ENCODE measurements at places on chromosomes 11 and 22.

- DNase-seq, result no peak
Measured at GRCh38 chr11:71268706-71269321, 16.4 kb upstream of the SHANK2 start.

GRCh38 chr11:19673924-19674729, 38.5 kb upstream of the NAV2 start:
- no peak for DNase-seq

GRCh38 chr11:131070365-131070764, 154.1 kb upstream of the SNX19 start:
- no peak for DNase-seq

DNA sequence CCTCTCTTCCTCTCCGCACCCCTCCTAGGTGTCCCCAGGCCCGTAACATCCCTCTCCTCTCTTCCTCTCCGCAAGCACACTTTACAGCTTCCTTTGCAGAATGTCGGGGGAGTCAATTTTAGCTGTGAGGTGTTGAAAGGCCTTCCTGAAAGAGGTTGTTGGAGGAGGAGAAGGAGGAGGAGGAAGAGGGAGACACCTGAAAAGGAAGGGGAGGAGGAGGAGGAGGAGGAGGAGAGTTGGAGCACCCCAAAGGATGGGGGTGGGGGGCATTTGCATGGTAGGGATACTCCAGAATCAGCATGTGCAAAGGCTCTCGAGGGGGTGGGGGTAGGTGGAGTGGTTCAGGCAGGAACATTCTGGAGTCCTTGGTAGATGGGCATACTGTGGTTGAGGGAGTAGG, 1045.1 kb downstream of the TBC1D22A start:
- DNase-seq, result no peak

DNA sequence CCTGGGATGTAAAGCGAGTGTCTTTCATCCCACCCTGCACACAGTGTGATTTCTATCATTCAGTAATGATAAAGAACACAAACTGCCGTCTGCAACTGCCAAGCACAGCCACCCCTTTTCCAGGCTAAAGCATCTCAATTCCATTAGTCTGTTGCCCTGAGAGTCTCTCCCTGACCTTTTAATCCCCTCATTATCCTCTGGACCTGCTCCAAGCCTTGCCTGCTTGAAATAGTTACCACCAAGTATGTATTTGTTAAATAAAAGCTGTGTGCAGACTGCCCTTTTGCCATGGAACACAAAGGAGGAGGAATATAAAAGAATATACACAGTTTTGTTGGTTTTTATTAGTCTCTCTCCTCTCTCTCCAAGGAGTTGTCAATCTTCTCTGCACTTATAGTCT, 13.0 kb downstream of the GRAP2 start:
- DNase-seq, result no peak

DNA sequence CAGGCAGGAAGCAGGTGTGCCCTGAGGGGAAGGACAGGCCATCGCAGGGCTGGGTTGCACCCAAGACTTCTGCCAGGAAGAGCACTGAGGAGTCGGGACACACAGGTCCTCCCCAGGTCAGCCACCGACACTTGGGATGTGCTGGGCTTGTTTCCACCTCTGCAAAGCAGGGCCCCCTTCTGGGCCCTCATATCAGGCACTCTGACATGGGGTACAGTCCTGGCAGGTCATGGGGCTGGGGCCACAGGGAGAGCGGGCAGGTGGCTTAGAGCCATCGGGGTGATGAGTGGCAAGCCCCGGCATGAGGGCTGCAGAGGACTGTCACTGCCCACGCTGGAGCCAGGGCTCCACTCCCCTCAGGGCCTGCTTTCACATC, 7.9 kb upstream of the ADORA2A start:
- DNase-seq, result no peak

DNA sequence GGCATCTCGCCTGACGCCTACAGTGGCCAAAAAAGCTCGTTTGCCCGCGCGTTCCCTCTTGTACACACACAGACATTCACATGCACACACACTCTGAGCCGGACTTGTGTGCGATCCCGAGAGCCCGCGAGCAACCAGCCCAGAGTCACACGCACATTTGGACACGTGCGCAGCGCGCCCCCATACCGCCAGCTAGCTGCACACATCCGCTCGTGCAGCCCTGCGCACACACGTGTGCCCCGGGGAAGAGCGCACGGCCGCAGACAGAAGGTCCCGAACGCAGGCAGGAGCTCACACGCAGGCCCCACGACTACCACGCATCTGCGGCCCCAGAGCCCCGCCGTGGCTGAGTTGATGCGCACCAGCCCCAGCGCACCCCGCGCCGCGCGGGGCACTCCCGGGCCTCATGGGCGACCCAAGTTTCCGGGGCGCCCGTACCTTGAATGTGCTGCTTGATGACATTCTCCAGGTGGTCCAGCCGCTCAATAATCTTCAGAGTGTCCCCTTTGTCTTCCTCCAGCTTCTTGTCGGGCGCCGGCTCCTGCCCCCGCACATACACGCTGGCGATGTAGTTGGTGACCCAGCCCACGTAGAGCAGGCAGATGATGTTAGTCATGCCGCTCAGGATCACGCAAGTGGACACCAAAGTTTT, 758 bp downstream of the GALNT18 start:
- no peak for DNase-seq

- no peak for DNase-seq
Measured at GRCh38 chr22:50522806-50523438, 2.5 kb downstream of the SCO2 start.

DNA sequence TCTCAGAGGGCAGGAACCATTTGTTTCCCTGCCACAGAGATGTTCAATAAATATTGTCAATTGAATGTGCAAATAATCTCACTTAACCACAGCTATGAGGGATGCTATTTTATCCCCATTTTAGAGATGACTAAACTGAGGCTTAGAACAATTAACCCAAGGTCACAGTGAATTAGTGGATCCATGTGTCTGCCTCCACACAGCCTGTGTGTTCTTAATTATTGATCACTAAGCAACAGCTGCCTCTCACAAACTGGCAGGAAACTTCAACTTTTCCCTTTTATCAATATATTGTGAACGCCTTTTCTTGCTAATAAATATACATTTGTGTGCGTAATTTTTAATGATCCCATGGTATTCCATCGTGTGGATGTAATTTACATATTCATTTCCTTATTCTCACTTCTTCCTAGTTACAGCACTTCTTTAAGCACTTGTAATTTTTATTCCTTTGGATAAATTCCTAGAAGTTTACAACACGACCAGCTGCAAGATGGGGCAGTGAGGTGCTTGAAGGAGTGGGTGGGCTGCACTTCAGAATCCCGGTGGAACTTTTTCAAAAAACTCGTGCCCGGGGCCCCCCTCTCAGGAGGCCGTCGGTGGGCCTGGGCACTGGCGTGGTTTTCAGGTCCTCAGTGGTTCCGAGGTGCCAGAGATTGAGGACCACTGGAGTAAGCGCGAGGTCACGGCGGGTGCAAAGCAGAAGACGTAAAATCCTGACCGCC, 915 bp upstream of the SREBF2 start:
- DNase-seq, result peak; percentile 10

GRCh38 chr11:98545544-98546175, 475.1 kb upstream of the CNTN5 start:
- DNase-seq, result no peak

DNA sequence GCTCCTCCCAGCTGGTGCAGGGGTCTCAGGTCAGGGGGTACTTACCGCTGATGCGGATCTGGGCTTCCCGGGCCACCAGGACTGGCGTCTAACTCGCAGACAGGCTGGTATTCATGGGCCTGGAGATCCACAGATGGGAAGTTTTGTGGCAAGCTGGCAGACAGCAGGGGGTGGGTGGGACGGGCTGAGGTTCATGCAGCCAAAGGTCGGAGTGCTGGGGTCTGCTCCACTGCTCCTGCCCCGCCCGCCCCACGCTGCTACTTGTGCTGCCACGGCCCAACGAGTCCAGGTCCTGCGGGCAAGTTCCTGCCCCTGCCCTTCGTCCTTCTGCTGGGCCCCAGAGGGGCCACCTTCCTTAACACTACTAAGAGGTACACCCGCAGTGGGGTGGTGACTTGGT, 3.1 kb downstream of the ACY3 start:
- no peak for DNase-seq

DNA sequence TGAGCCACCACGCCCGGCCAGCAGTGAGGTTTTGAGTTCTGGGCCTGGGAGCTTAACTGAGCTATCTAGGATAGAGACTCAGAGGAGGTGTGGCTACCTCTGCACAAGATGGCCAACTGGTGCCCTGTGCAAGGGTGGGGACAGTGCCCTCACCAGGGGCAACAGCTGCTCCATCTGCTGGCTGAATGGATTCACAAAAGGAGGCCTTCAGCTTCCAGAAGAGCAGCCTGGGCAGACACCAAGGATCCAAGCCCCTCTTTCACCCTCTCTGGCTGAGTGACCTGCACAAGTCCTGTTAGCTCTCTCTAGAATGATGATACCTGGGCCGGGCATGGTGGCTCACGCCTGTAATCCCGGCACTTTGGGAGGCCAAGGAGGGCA, 33.5 kb upstream of the BAIAP2L2 start:
- DNase-seq, result no peak

GRCh38 chr11:66115638-66116301, 45.7 kb downstream of the PACS1 start:
- no peak for DNase-seq

- no peak for DNase-seq
Measured at GRCh38 chr22:35684270-35684700, 33.4 kb upstream of the APOL5 start.

GRCh38 chr11:76604081-76604625, 66.4 kb downstream of the LRRC32 start:
- no peak for DNase-seq

DNA sequence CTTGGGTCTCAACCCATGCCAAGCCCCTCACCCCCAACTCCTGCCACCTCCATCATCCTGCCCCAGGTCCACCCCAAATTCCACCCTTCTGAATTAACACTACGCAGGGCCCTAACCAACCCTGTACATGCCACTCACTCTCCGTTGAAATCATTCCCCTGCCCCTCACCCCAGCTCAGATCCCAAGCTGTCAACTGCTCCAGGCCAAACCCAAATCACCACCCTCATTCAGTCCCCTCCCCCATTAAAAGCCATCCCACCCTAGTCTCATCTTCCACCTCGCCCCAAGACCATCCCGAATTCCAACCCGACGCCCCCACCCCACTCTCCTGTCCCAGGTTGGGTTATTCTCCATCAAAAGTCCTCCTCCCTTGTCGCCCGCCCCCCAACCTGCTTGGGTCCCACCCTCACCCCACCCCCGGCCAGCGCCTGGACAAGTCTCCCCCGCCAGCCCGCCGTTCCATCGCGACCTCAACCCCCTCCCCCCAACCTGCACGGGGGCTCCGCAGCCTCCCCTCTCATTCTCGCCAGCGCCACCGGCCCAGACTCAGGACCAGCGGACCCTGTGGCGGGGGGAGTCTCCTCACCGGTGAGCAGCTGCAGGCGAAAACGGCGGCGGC, 466 bp downstream of the FAM168A start:
- no peak for DNase-seq

GRCh38 chr11:118608360-118609227, 1.2 kb downstream of the PHLDB1 start:
- DNase-seq, result no peak

GRCh38 chr22:32226326-32227104, 21.6 kb upstream of the RFPL2 start:
- DNase-seq, result no peak

GRCh38 chr11:72932132-72932570, 117.9 kb downstream of the ATG16L2 start:
- no peak for DNase-seq

DNA sequence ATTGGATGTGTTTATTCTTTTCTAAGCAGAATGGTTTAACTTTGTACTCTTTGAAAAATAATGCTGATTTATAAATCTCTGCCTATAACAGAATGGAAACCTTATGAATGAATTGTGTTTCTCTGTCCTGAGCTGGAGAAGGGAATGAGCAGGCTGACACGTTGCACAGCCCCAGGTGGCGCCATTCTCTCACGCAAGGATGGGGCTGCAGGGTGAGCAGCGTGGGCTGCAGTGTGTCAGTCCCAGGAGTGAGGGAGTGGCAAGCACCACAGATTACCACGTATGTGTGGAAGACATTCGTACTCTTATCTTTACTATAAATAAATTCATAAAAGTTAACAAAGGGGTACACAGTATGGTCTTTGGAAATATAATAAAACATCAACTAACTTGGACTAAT, 33.4 kb downstream of the FDX1 start:
- no peak for DNase-seq

DNA sequence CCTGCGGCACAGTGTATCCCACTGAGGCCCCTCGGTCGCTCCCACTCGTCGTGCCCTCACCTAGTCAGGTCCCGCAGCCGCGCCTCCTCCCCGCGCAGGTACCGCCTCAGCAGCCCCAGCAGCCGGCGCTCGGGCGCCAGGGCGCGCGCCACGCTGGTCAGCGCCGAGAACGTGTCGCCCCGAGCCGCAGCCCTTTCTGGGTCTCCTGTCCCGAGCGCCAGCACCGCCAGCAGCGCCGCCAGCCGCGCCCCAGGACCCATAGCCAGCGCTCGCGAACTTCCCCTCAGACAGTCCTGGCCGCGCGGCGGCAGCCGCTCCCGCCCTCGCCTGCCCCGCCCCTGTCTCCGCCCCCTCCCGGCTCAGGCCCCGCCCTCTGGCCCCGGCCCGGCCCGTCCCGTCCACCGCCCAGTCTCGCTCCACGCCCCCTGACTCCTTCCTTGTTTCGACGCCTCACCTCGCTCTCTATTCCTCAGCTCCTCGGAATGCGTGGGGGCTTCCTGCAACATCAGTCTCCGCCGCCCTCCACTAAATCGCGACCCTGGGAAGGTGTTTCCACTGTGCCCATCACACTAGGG, at the start of gene P4HA3:
Gene P4HA3, minus strand, starts transcription at position 289 of the 575 bp plus-strand sequence. Its CDS starts 29 bp downstream, at position 260.
- DNase-seq, result no peak

- no peak for DNase-seq
Measured at GRCh38 chr22:17772958-17773605, 1.2 kb downstream of the BID start.

DNA sequence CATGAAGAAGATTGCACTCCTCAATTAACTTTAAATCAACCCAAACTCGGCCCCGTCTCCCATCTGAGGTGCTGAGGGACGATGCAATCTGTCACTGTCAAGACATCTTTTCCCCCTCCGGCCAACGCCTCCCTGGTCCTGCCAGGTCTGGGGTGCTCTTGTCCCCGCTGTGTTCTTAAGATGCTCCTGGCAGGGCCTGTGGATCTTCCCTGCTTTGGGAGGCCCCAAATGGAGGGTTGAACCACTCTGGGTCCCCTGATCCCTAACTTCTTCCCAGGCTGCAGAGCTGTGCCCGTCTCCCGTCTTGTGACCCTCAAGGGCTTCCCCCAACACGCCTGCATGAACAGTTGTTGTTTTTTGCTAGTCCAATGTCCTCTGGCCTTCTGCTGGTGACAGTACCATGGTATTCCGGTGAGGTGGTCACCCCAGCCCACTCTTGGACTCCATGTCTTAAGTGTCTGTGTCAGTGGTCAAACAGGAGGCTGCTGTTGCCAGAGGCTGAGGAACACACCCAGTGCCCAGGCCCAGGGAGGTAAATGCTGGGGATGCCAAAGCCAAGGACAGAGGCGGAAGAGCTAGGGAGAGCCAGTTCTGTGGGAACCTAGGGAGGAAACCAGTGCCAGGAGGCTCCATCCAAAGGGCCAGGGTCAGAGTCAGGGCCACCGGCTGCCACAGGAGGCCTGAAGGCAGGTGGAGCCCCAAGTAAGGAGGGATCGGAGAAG, 70.6 kb upstream of the SHANK2 start:
- no peak for DNase-seq
